ENCODE measurements at places on chromosomes 11 and 22.

DNA sequence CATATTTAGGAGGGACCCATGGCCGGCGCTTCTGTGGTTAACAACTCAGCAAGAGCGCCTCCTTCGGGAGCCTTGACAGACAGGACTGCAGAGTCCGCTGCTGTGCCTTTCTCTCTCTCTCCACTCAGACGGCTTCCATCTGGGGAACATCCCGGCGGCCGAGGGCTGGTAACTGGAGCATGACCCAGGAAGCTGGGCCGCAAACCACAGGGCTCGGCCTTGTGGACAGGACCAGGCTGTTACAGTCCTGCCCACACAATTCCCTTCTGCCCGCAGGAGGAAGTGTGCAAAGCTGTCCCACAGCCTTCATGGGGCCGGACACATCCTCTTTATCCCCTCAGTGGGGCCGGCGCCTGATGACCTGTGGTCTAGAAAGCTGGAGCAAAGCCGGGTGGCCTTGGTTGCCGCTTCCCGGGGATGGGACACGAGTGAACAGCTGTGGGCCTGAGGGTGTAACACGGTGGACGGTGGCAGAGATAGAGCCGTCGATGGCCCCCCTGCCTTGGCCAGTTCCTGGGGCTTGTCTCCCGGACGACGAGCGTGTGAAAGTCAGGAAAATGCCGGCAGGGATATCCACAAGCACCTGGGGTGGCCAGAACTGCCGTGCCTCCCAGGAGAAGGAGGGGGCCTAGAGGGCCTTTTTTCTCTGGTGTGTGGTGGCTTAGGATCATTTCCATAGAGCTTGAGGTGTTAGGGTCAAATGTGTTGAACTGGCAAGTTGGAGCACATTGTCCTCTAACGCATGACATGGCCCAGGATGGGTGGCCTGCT lies 50.1 kb downstream of the FBLN1 start:
- no peak for DNase-seq

DNA sequence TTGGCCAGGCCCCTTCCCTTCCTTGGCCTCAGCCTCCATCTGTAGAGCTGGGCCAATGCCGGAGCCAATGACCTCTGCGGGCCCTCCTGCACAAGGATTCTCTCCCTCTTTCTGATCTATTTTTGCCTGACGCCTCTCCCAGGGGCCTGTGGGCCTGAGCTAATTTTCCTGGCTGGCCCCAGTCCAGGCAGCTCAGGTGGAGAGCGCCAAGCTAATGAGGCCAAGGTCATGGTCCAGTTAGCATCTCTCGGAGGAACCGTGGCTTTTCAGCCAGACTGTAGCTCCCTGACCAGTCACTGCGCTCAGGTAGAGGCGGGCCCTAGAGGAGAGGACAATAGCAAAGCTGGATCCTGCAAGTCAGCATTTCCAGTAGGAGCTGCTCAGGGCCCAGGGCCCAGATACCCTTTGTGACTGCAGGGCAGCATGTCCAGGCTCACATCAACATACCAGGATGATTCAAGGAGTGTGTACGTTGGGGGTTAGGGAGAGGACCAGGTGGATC lies 43.5 kb downstream of the APOL3 start:
- no peak for DNase-seq

- DNase-seq, result no peak
Measured at GRCh38 chr11:119624629-119625028, 104.4 kb downstream of the NECTIN1 start.

DNA sequence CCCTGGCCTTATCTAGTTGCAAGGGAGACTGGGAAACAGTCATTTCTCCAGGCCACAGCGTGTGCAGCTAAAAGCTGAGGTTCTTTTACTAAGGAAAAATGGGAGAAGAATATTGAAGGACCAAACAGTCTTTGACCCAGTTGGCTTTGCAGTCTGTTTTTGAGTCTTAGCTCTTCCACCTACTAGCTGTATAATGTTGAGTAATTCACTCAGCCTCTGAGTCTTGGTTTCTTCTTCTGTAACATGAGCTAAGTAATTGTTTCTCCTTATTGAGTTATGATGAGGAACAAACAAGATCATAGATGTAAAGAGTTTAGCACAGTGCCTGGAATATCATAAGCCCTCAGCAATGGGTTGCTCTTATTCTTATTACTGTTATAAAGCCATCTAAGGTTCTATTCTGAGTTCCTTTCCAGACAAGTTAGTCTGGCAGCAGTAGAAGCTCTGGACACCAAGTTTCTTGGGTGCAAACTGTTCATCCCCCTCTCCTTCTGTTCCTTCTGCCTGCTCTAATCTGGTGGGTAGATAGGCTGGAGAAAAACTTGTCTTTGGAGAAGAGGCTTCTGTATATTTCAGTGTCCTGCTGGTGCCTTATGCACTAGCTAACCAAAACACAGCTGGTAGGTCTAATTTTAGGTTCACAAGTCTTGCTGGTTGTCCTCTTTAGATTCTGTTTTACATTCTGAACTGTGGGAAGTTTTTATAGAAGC lies 13.5 kb downstream of the TRIM44 start:
- no peak for DNase-seq

DNA sequence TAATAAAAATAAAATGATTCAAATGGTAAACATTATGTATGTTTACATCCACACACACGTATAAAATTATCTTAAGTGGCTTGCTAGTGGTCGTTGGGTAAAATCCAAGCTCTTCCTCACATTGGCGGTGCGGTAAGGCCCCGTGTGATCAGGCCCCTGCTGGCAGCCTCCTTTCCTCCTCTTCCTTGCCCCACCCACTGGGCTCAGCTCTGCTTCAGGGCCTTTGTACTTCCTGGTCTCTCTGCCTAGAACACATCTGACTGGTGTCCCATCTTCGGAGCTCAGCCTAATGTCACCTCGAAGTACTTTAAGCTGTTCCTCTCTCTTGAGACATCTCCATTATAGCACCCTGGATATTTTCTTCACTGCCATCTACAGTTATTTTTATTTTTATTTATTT lies 52.8 kb downstream of the OSBP2 start:
- DNase-seq, result no peak

DNA sequence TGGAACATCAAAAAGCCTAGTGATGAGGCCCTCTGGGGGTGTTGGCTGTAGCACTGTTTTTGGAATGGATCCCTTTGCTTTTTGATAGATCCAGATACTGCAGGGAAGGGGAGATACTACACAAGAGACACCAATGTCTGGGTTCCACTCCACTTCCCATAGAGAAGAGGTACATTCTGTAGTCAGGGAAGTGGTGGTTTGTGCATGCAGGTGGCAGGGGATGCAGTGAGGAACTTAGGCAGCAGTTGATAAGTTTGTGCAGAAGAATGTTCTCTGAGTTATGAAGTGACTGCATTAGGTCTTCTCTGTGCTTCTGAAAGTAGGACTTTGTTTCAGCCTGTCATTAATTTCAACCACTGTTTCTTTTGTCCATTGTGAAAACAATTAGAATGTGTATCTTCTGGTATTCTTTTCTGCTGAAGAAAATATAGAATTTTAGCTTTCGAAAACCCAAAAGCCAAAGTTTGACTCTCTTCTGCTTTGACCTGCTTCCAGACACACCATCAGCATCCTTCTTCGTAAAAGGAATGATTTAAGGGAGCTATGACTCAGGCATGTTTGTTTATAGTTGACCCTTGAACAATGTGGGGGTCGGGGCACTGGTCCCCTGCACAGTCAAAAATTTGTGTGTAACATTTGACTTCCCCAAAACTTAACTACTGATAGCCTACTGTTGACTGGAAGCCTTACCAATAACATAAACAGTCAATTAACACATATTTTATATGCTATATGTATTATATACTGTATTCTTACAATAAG lies 25.6 kb downstream of the PANX1 start:
- DNase-seq, result no peak

- no peak for DNase-seq
Measured at GRCh38 chr11:12007769-12008737, at the start of gene DKK3. DKK3 (minus strand) TSS chr11:12008626; CDS start chr11:12008582, 44 bp downstream.

DNA sequence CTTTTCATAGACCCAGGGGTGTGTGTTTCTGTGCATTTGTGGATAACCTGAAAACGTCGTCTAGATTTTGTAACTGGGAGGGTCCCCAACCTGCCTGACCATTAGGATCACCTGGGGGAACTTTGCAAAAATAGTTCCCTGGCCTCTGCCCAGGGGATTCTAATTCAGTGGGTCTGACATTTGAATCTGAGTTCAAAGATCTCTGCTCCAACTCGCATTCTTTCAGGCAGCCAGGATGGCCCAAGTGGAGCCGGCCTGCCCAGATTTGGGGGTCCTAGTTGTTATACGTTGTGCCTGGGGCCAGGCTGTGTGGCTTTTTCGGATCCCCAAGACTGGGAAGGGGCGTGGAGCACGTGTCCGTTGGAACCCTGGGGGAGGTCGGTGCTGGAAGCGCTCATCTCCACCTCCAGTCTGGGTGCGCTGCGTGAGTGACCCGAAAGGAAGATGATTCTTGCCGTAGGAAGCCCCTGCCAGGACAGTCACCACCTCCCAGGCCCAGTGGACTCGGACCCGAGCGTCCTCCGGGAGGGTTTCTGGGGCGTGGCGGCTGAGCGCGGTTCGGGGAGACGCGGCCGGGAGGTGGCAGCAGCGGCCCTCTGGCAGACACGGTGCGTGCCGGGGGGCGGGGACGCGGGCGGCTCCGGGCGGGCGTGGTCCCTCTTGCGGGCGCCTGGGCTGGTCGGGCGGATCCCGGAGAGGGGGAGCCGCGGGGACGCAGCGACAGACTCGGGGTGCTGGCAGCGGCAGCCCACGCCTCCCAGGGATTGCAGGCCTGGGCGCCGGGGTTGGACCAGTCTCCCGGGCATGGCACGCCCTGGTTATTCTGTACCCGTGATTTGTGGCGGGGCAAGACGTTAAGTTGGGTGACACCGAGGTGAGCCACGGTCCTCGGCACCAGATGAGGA lies 29.2 kb upstream of the PLET1 start:
- peak; percentile 78 for DNase-seq

GRCh38 chr22:22929381-22930221 lies 42.0 kb downstream of the IGLL5 start:
- no peak for DNase-seq

DNA sequence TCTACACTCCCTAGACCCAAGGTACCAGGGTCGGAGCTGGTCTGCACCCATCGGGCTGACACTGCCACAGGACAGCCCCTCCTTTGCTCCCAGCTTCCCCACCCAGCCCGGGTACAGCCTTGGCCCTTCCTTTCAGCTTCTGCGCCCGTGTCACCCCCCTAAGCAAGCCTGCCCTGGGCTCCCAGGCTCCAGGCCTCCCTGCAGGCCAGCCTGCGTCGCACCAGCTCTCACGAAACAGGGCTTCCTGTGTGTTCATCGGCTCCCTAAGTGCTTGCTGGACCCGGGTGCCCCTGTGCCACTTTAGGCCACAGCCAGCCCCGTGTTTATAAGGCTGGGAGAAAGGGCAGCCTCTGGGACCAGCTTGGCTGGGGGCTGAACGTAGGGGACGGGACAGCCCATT lies 21.1 kb downstream of the FLRT1 start:
- DNase-seq, result no peak

DNA sequence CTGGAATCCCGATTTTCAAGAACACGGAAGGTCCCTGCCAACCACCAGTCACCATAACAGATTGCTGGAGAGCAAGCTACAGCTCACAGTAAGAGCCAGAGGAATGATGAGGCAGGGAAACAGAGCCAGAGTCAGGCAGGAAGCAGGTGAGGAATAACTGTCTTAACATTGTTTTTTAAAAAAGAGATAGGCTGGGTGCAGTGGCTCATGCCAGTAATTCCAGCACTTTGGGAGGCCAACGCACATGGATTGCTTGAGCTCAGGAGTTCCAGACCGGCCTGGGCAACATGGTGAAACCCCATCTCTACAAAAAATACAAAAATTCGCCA lies 13.5 kb upstream of the CASTOR1 start:
- DNase-seq, result no peak

DNA sequence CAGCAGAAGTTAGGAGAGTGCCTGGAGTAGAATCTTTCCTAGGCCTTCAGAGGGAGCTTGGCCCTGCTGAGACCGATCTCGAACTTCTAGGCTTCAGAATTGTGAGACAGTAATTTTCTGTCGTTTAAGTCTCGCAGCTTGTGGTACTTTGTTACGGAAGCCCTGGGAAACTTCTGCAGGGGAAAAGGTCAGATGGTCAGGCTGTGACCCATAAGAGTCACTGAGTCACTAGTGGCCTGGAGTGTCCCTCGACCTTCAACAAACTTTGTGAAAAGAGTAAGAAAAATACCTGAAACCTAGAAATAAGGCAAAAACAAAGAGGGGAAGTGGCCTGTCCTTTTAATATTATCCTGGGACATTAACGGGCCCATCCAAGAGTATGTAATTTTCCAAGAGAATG lies 34.6 kb downstream of the CSNK2A3 start:
- no peak for DNase-seq

GRCh38 chr22:47658182-47658581 lies 895.7 kb downstream of the TBC1D22A start:
- DNase-seq, result no peak

GRCh38 chr22:38935023-38935422 lies 22.4 kb upstream of the APOBEC3A start:
- no peak for DNase-seq

GRCh38 chr11:77303328-77303727 lies 1.8 kb upstream of the GDPD4 start:
- no peak for DNase-seq

- no peak for DNase-seq
Measured at GRCh38 chr11:110147962-110148709, 54.9 kb downstream of the ZC3H12C start.

GRCh38 chr22:33565580-33565995 lies 354.7 kb downstream of the LARGE1 start:
- DNase-seq, result no peak

GRCh38 chr11:124207102-124207792 lies 24.1 kb downstream of the OR10D3 start:
- no peak for DNase-seq

DNA sequence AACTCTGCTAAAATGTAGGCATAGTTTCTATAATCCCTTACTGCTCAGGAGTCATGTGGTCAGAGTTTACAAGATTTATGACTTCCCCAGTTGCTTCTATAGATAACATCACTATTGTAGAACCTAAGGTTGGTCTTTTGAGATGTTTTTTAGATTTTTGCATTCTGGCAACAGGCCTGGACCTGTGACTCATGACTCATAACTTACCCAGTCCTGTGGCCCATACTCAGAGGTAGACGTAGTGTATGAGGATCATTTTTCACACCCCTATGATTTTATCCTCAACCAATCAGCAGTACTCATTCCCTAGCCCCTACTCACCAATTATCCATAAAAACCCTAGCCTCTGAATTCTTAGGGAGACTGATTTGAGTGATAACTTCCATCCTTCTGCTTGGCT lies 384.4 kb upstream of the DDI1 start:
- DNase-seq, result no peak

DNA sequence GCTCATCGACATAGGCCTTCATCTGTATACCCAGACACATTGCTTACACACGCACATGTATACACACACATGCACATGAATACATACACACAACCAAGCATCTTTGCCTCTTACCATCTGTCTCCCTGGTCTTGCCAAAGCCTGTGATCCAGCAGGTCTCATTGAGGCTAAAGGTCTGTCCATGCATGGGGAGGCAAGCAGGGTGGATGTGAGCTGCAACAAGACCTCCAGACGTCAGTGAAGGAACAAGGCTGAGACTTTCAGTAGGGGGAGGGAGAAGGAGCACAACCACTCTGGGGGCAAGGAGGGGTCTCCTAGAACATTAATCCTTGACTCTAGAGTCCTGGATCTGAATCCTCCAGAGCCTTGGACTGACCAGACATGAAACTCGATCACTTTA lies 23.7 kb downstream of the TMPRSS13 start:
- DNase-seq, result no peak

GRCh38 chr22:45692549-45692948 lies 20.9 kb downstream of the ATXN10 start:
- no peak for DNase-seq

- no peak for DNase-seq
Measured at GRCh38 chr11:35182317-35182939, 43.5 kb downstream of the CD44 start.
